Stimulated activated CD8-positive, alpha-beta memory T cell treated with anti-CD3 and anti-CD28 coated beads, Interleukin-7, amount 100 ng/mL, for 1 hour (primary cell): ENCODE measurements at places on chromosomes 1 and 21.

GRCh38 chr1:37021502-37021901 lies 12.8 kb downstream of the GRIK3 start:
- no peak for DNase-seq

GRCh38 chr1:40183055-40183710 lies 22.0 kb downstream of the RLF start:
- DNase-seq, result no peak

DNA sequence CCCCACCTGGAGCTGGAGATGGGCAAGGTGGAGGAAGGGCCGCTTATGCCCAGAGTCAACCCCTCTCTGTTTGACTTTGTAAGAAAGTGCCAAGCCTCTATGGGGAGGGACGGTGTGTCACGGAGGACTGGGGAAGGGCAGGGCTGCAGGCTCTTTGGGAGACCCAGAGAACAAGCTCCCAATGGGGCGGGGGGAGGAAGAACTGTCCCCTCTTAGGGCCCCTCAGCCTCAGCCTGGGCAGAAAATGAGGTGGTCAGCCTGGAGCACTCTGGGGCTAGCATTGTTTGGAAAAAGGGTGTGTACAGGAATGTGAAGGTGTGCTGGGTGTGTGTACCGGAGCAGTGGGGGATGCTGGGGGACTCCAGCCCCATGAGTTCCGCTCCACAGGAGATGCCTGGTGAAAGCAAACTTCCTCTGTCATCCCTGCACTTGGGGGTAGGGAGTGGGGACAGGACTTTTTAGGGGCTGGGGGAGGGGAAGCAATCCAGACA lies 1.2 kb upstream of the INAVA start:
- DNase-seq, result no peak

DNA sequence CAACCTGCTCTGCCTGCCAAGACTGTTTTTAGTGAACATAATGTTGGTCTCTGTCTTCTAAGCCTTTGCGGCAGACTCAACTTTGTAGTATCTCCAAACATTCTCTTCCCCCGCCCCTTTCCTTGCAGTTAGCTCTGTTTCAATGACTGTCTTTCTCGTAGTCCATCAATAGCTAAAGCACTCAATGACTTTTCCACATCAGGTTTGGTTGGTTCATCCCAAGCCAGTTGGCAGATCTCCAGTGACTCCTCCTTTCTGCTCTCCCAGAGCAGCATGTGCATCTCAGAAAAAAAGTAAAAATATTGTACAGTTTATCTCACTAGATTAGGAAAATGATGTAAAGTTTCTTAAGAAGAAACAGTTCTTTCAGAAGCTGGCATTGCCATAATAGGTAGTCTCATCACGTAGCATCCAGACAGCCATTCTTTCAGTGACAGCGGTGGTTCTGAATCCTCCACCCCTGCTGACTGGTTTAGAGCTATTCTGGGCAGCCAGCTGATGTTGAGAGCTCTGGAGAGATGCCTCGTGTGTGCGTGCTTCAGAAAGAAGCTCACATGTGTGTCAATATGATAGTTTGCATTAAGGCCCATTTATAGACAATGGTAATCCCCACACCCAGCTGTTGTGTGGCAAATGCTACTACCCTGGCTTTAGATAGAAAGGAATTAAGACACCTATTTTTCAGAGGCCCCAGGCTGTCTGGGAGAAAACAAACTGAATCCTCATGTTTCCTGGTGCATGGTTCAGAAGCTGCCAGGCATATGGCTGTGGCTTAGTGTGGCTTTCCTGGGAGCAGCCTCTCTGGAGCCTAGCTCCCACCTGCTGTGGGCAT lies 53.2 kb downstream of the CNN3 start:
- no peak for DNase-seq

- no peak for DNase-seq
Observed at GRCh38 chr1:42316292-42316691, 18.7 kb downstream of the FOXJ3 start.

GRCh38 chr1:78370356-78370755 lies 120.4 kb upstream of the PTGFR start:
- no peak for DNase-seq

DNA sequence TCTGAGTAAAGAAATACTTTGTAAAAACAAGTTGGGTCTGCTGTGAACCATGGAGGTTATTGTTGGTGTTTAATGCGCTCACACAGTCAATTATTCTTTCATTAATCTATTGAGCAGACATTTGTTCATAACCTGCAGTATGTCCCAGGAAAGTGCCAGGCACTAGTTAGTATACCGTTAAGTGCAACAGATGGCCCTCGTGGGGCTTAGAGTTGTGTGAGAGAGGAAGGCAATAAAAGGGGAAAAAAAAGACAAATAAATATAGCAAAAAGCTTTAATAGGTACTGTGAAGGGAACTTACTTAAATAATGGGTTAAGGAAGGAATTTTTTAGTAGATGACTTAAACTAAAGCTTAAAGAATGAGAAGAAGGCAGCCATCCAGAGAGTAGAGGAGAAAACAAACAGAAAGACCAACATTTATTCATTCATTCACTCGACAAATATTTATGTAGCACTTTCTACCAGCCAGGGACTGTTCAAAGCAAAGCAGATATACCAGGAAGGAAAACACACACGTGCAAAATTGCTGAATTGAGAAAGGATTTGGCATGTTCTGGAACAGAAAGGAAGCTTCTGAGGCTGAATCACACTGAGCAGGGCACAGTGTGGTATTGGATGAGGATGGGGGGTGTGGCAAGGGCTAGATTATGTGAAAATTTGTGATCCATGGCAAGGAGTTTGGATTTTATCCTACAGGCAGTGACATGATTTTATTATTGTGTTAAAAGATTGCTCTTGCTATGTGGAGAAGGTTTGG lies 296.1 kb upstream of the SGIP1 start:
- DNase-seq, result no peak

- DNase-seq, result no peak
Observed at GRCh38 chr1:74534241-74534640, 21.8 kb upstream of the LRRC53 start.

DNA sequence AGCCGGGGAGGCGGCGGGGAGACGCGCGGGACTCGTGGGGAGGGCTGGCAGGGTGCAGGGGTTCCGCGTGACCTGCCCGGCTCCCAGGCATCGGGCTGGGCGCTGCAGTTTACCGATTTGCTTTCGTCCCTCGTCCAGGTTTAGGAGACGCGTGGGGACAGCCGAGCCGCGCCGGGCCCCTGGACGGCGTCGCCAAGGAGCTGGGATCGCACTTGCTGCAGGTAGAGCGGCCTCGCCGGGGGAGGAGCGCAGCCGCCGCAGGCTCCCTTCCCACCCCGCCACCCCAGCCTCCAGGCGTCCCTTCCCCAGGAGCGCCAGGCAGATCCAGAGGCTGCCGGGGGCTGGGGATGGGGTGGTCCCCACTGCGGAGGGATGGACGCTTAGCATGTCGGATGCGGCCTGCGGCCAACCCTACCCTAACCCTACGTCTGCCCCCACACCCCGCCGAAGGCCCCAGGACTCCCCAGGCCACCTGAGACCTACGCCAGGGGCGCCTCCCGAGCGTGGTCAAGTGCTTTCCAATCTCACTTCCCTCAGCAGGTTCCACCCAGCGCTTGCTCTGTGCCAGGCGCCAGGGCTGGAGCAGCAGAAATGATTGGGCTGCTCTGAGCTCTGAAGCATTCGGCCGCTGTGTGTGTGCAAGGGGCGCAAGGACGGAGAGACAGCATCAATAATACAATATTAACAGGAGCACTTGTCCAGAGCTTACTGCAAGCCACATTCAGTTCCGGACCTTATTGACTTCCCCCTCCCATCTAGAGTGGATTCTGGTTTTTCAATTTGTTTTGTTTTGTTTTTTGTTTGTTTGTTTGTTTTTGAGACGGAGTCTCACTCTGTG lies 10.3 kb downstream of the SIM2 start:
- DNase-seq, result no peak

DNA sequence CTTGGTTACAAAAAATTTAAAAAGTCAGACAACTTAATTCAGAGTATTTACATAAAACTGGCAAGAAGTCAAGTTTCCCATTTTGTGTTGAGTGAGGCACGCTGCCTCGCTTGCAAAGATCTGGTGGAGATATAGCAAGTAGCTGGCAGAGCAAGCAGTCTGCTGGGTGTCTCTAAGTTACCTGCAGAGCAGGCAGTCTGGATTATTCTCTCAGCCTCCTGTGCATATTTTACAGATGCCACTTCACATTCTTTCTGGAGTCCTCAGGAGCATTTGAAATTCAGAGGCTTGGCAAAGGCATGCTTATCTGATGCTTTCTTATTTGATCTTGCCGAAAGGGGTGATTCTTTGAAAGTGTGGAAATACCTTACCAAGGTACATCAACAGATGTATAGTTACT lies 640.4 kb upstream of the ADGRL4 start:
- DNase-seq, result no peak

DNA sequence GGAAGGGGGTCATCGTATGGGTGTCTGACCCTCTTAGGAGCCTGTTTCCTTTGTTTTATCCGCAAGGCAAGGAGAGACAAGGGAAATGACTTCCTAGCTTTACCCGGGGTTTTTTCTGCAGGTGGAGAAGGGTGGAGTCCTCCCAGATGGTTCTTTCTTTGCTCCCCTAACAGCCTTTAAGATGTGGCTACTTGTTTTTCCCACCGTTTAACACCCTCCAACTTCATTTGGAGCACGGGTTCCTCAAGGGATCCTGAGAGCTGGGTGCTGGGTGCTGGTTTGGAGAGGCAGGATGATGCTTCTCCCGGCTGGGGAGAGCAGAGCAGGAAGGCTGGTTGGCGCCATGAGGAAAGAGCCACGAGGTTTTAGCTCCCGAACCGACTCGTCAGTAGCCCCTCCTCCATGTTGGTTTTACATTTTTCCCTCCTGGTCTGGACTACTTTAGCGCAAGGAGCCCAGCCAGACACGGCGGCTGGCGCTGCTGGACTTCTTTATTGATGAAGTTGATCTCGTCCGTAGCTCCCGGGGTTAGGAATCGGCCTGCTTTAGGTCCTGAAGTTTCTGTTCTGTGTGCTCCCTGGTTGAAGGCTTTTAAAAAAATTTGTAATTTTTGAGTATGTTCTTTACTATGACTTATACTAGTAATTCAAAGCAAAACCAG lies 1.4 kb downstream of the UCK2 start:
- DNase-seq, result no peak

GRCh38 chr1:202880062-202880461 lies 8.9 kb downstream of the RABIF start:
- no peak for DNase-seq

DNA sequence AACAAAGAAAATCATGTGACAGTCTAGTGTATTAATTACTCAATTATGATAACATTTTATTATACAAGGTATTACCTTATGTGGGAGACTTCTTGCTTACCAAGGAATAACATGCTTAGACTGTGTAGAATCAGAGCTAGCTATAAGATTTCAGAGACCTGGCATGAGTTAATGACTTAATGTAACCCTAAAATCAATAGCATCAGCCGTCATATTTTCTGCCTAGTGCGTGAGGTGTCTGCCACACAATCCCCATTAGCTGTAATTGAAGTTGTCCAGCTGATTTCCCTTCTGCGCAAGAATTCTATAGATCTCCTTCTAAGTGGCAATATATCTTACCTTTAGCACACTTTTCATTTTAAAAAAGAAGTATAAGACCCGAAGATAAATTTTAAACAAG lies 28.8 kb downstream of the CHODL start:
- no peak for DNase-seq
